ENCODE measurements at places on chromosomes 12 and 14. TPM values are rescaled to one million over a fixed set of nuclear protein-coding genes. Genes with fewer than 3 reads are reported as not detected.

The POTEM gene
- total RNA-seq: not detected

The ALDH1L2 gene
- total RNA-seq: 3.2 TPM

The PMEL gene
- 1.1 TPM for total RNA-seq

The ATF1 gene
- 37.6 TPM for total RNA-seq

The NRDE2 gene
- total RNA-seq: 9.9 TPM

The TAPBPL gene
- total RNA-seq: 3.5 TPM

The DCAF11 gene
- total RNA-seq: 22.4 TPM

The GYS2 gene
- total RNA-seq: not detected

The OTOGL gene
- total RNA-seq: not detected

The DDX54 gene
- total RNA-seq: 74.9 TPM

The CKB gene
- total RNA-seq: 98.0 TPM
